ENCODE measurements at places on chromosomes 5 and 9.
A peak's percentile ranks its signal among the peaks of the same experiment; 100 is the strongest.

DNA sequence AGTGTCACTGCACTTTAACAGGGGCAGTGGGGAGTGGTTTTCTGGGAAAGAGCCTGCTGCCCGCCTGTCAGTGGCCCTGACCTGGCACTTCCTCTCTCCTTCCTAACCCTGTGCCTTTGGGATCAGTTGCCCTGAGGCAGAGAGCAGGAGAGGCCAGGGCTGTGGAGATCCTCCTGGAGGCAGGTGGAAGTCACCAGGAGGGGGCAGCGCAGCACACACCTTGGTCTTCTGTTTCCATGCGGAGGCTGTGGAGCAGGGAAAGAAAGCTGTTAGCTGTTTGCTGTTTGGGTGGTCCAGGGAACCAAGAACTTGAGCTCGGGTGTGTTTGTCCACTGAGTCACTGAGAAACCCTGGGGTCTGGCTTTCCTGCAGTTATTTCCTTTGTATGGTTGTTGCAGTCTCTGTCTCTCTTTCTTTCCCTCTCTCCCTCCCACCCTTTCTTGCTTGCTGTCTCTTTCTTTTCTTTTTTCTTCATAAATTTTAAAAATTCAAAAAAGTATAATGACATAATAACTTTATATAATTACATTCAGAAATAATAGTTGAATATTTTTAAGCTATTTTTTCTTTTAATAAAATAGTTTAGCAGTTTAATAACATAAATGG lies 28.1 kb downstream of the NTRK2 start:
- peak; percentile 2 for DNase-seq

- peak; percentile 100 for DNase-seq
Measured at GRCh38 chr9:129910628-129911567, 75.6 kb downstream of the USP20 start.

DNA sequence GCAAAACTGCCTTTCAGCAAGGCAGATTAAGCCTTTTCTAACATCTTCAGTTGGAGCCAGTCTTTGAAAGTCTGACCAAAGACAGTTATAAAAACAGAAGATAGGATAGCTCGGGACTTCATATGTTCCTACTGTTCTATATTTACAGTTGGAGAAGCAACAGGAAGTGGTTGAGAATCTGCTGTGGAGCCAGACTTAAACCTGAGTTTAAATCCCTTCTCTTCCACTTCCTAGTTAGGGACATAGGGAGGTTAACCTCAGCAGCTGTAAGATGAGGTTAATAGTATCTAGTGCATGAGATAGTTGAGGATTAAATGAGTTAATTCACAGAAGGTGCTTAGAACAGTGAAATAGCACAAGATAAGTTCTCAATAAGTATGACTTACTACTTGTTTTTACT lies 84.5 kb upstream of the FREM1 start:
- no peak for DNase-seq

DNA sequence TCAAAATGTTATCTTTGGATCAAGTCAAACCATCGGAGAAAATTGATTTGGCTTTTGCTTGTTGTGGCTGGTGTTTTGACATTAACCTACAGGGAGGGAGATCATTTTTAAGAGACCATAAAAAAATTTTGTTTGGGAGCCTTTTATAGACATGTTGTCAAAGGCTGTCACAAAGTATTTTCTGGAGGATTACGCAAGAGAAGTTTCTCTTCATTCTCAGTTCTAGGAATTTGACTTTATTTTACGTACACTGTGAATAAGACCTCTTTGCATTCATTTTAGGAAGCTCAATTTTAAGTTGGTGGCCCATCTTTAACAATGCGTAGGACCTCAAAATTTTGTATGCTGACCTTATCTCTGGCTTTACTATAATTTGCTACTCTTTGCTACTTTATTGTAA lies 50.2 kb upstream of the SLC44A1 start:
- DNase-seq, result no peak

GRCh38 chr5:66742083-66742895 lies 146.1 kb downstream of the MAST4 start:
- no peak for DNase-seq

DNA sequence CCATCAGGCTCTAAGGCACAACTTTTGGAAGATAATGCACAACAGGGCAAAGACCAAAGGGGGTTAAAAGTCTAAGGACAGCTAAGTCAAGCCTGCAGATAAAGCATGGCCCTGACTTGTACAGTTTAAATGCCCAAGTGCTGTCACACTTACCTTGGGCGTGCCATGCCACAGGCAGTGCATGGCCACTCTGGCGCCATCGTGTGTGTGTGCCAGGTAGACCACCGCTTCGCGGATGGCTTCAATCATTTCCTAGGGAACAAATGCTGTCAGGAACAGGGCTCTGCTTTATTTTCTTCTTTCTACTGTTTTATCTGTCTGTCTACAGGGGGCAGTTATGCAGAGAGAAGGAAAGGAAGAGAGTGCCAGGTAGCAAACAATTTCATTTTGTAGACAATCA lies 19.3 kb downstream of the PUM3 start:
- DNase-seq, result no peak

DNA sequence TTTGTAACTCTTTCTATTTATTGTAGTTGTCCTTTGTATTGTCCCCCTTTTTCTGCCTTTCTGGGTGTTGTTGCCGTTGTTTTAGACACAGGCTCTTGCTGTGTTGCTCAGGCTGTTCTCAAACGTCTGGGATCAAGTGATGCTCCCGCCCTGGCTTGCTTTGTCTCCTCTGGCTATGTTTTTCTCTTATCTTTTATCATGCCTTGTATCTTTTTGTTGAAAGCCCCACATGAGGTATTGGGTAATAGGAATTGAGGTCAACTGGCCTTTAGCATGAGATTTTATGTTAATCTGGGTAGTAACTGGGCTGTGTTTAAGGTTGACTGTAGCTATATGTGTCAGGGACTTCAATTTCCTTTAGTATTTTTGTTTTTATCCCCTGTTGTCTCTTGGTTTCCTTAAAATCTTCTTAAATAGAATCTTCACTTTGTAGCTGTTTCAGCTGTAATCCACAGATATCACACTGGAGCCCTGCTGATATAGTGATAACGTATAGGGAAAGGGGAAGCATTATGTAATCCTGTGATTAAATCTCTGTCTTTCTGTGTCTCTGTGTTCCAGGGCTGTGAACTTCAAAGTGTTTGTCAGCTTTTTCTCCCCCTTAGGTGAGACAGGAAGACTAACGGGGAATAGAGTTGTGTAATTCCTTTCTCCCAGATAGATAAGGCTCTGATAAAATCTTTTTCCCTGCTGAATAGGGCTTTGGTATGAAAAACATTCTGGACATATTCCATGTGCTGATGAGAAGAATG lies 25.9 kb upstream of the CACNA1B start:
- DNase-seq, result no peak

DNA sequence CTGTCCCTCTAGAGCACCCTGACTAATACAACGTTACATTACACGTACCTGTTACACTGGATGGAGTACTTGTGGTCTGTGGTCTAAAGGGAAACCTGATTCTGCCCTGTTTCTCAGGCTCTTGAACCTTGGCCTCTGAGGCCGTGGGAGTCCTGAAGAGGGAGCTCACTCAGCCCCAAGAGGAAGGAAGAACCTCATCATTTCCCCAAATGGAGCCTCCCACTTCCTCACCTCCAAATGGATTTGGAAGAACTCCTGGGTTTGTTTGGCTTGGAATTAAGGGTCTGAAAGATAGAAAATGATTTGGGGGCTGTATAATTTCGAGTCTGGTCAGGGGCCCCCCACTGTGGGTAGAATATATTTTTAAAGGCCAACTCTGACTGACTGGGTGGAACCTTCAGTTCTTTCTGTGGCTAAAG lies 200.2 kb downstream of the SEMA6A start:
- DNase-seq, result no peak

GRCh38 chr5:132489051-132489770 lies 1.4 kb downstream of the IRF1 start:
- no peak for DNase-seq

DNA sequence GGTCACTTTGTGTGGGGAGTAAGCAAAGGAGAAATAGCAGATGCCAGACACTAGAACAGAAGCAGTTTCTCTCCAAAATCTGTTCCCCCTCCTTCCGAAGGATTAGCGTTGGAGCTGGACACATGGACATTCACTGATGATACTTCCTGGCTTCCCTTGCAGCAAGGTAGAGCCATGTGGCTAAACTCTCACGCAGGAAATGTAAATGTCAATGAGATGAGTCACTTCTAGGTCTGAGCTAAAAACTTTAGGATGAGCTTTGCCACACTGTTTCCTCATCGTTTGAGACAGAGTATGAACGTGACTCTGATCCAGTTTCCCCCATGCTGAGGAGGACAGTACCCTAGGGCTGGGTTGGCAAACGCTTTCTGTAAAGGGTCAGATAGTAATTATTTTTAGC lies 5.1 kb downstream of the BHMT2 start:
- DNase-seq, result peak; percentile 18

DNA sequence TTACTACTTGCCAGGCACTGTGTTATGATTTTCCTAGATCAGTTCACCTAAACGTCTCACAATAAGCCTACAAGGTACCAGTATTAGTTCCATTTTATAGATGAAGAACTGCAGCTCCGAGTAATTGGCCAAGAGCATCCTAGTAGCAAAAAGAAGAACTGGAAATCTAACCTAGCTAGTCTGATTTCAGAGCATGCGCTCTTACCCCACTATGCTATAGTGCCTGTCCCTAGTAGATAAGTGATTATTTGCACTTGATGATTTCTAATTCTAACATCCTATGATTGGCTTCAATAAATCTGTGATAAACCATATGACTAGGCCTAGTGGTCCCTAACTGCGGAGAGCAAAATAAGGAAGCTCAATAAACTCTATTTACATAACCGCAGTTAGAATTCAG lies 7.1 kb upstream of the PLAC8L1 start:
- DNase-seq, result no peak

- no peak for DNase-seq
Measured at GRCh38 chr9:124210697-124211096, 47.1 kb upstream of the NEK6 start.

DNA sequence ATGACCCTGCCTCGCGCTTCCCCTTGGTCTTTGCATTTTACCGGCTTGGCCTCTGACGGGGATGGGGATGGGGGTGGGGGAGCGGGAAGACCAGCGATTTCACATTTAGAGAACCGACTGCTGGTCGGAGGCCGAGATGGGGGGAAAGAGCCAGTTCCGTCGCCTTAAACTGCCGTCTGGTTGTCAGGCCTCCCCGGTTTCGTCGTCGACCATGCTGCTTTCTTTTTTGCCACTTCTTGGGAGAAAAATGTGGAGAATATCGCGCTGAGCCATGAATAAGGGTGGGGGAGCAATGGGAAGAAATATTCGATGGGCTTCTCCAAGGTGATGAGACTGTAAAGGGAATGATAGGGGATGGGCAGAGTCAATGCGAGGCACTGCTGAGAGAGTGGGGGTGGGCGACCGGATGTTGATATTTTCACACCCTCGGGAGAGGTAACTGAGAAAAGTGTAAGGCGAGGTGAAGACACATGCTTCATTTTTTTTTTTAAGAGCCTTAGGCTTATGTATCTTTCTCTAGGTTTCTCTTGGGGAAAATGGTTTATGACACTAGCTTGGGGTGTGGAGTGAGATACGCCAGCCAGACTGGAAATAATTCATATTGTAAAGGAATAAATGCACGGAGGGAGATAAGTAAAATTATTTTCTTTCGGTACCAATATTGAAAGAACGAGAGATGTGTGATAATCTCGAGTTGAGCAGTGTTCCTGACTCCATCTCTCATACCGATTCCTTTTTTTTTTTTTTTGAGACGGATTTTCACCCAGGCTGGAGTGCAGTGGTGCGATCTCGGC lies 1.1 kb downstream of the KIF2A start:
- no peak for DNase-seq

GRCh38 chr5:143393524-143393923 lies 10.0 kb downstream of the NR3C1 start:
- no peak for DNase-seq

DNA sequence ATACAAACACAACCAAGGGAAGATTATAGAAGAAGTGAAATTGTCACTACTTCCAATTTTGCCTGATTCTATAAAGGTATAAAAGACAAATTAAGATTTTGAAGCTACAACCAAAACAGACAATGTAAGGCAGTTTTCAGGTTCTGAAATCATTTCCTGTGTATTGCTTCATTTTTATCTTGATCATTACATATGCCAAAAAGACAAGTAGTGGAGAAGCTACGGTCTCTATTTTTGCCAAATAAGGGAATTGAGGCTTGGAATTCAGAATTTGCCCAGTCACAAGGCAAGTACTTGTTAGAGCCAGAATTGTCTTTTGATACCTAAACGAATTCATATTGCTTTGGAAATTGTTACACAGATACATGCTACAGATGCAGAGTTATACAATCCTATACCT lies 20.6 kb downstream of the EDIL3 start:
- DNase-seq, result no peak

DNA sequence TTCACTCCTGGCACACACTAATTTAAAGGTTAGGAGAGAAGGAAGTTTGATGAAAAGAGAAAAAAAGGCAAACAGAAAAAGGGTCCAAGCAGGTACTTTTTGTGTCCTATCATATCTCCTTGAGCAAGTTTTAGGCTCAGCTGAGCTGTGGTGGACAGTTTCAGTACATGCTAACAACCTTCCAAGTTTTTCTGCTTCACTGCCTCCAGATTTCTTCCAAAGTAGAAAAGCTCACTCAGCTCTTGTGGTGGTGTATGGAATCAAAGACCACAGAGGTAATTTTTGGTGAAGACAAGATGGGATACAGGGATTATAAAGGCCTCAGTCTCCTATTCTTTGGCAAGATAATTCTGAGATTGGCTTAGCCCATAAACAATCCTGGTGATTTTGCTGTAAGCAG lies 921.8 kb downstream of the NR2F1-AS1 start:
- DNase-seq, result no peak

- DNase-seq, result no peak
Measured at GRCh38 chr5:31680528-31680927, 41.6 kb downstream of the PDZD2 start.

- no peak for DNase-seq
Measured at GRCh38 chr5:38673671-38674071, 117.2 kb upstream of the LIFR start.

GRCh38 chr9:35335164-35335563 lies 154.7 kb upstream of the RUSC2 start:
- DNase-seq, result no peak

DNA sequence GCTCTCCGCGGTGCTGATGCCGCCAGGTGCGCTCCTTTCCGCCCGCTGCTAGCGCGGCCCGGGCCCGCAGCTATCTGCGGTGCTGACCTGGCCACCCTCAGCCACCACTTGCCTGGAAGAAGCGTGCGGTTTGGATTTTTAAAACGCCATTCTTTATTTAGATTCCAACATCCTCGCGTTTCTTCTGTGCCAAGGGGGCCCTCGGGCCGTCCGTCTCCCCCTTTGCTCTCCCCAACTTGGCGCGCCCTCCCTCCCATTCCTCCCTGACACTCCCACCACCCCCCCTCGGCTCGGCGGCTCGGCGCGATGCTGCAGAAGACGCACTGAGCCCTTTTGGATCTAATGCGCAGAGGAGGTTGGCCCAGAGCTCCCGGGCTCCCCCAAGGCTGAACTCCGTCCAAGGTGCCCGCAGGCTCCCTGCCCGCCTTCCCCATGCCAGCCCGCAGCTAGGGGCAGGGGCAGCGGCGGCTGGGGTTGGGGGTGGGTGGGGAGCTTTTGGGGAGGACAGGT lies at the start of gene BARHL1:
Gene BARHL1 (plus strand): TSS at position 331 of the 510 bp plus-strand sequence. CDS start 192 bp downstream, outside the sequence.
- no peak for DNase-seq

- DNase-seq, result no peak
Measured at GRCh38 chr9:23841304-23841703, 15.3 kb upstream of the ELAVL2 start.
